ENCODE measurements at places on chromosomes 6 and 20.

DNA sequence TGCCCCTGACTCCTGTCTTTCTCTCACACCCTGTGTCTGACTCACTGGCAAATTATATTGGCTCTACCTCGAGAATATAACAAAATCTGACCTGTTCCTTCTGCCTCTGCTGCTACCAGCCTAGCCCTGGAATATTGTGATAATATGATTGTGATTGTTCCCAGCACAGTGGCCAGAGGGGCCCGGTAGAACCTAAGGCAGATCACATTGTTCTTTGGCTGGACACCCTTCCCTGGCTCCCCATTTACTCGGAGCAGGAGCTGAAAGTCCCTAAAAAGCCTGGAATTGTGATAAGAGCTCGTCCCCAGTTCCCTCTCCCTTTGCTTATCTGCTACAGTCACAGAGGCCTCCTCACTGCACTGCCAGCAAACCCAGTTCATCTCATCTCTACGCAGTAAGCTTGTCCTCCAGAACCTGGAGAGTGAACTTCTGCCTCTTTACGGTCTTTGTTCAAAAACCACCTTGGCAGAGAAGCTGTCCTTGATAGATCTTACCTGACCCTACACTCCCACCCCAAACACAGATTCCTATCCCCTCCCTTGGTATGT, 21.8 kb downstream of the SERPINB6 start:
- no peak for DNase-seq

DNA sequence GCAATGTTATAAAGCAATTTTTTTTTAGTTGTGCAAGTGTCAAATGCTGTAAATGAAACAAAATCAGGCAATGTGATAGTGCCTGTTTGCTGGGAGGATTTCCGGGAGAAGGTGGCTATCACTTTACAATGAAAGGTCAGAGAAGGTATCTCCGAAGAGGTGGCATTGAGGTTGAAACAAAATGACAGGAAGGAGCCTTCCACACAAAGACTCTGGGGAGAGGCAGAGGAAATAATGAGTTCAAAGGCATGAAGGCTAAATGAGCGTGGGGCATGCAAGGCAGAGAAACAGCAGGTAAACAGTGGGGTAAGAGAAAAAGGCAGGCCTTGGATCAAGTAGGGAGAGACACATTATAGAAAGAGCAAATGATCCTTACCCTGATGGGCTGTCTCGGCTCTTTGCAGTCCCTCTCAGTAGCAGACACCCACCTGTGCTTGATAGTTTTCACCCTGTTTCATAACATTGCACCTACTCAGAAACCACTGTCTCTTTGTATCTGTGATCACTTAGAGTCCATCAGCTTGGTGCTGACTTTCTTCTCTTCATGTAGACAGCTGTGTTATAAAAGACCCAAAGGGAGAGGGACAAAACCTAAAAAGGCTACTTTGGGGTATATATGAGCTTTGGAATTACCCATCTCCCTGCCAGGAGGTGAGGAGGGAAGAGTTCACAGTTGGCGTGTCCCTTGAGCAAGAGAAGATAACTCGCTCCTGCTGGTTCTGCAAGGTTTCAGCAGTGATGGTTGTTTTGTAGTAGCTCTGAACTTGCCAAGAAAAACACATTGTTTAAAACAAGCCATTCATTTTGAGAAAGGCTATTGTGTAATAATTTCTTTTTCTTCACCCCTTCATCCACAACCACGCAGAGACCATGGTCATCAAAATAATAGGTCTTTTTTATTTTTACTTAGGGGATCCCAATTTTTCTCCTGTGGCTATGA, 22.3 kb downstream of the NRN1 start:
- no peak for DNase-seq

GRCh38 chr20:64111841-64112641, 4.7 kb upstream of the NPBWR2 start:
- DNase-seq = no peak

- DNase-seq = no peak
These were observed 78.3 kb downstream of the PHIP start for GRCh38 chr6:78999737-79000136.

- no peak for DNase-seq
These were observed 179.4 kb downstream of the OGFRL1 start for GRCh38 chr6:71468038-71468437.

DNA sequence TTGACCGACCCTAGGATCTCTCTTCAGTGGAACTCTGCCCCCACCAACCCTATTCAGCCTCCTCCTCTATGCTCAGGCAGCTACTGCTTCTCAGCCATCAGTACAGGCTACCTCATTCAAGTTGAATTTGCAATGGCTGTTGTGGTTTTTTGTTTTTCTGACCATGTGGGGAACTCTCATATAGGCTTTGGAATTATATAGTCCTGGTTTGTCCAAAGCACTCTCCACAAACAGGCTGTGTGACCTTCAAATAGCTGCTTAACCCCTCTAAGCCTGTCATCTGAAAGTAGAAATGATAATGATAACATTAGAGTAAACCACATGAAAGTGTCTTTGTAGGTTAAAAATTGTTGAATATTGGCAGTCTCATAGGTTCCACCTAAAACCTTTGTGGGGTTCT, 80.3 kb downstream of the UNC5CL start:
- DNase-seq = no peak

DNA sequence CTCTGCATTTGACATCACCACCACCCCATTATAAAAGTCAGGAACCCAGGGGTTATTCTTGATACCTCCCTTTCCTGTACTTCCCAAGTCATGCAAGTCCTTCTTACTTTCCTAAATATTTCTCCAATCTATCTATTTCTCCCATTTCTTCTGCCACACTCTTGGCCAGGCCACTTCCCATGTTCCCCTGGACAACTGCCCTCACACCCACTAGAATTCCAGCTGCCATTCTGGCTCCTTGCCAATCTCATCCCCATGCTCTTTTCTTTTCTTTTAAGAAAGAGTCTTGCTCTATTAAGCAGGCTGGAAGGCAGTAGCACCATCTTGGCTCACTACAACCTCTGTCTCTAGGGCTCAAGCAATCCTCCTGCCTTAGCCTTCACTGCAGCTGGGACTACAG, 15.2 kb downstream of the DEFB132 start:
- no peak for DNase-seq

DNA sequence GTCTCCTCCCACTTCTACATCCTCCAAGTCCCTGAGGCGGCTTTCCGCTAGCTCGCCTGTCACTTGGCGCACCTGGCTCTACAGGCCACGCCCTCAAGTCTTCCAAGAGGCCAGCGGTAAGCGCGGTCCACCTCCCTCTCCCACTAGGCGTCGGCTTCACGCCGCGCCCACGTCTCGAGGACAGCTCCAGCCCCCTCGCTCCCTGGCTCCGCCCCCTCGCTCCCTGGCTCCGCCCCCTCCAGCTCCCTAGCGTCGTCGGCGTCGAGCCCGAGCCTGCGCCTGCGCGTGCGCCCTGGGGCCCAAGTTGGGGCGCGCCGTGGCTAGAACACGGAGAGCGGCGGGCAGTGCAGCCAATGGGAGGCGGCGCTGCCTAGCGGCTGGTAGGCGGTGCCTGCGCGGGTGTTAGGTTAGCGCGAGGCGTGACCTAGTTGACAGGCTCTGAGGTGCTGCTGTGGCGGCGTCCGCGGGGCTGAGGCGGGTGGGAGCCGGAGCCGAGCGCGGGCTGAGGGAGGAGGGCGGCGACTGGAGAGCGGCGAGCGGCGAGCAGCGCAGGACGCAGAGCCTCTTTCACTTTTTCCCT, at the start of gene MACROD2:
Gene MACROD2 (plus strand): TSS at position 431 of the 580 bp plus-strand sequence.
- peak; percentile 16 for DNase-seq

- no peak for DNase-seq
These were observed 272.0 kb upstream of the SULF2 start for GRCh38 chr20:48057251-48057650.

- DNase-seq = no peak
These were observed 44.7 kb upstream of the MICB start for GRCh38 chr6:31453259-31453658.

DNA sequence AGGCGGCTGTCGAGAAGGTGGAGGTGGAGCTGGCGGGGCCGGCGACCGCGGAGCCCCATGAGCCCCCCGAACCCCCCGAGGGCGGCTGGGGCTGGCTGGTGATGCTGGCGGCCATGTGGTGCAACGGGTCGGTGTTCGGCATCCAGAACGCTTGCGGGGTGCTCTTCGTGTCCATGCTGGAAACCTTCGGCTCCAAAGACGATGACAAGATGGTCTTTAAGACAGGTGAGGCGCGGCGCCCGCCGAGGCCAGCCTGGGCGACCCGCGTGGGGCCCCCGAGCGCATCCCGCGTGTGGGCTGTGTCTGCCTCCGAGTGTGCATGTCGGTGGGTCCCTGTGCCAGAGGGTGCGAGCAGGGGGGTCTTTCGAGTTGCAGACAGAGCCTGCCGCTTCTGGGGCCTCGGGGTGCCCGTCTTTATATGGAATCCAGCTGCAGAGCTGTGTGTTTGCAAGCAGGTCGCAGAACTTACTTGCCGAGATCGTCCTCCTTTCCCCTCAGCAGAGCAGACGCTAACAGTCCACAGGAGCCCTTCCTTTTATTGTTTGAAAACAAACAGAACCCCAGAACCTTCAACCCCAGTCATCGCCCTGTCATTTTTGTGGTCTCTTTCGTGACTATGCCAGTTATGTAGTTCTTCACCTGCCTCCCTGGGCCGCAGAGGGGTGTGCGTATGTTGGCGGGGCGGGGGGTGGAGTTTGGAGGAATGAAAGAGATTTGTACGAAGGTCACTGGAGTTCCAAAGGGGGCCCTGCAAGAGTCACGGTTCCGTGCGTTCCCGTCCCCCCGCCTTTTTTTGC, 766 bp downstream of the SLC16A10 start:
- no peak for DNase-seq

DNA sequence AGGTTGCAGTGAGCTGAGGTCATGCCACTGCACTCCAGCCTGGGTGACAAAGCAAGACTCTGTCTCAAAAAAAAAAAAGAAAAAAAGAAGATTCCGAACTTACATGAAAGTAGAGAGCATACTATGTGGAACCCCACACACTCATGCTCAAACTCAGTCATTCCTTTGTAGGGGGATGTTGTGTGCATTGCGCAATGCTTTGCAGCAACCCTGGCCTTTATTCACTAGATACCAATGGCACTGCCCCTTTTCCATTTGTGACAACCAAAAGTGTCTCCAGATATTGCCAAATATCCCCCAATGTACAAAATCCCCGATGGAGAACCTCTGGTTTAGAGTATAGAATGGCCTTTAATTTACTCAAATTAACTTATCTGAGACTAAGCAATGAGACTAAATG, 158.6 kb downstream of the GJA1 start:
- DNase-seq = no peak

DNA sequence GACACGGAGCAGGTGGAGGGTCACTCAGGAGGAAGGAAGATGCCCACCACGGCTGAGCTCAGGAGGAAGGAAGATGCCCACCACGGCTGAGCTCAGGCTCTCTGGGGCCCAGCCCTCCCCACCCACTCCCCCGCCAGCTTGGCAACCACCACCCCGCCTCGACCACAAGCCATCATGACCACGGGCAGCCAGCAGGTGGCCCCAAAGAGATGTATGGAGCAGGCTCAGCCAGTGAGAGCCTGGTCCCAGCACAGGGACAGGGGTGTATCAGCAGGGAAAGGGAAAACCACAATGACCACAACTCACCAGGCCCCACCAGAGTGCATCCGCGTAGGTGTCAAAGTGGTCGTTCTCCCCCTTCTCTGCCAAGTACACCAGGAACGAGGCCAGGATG, 30.4 kb downstream of the KCNQ2 start:
- DNase-seq = no peak

DNA sequence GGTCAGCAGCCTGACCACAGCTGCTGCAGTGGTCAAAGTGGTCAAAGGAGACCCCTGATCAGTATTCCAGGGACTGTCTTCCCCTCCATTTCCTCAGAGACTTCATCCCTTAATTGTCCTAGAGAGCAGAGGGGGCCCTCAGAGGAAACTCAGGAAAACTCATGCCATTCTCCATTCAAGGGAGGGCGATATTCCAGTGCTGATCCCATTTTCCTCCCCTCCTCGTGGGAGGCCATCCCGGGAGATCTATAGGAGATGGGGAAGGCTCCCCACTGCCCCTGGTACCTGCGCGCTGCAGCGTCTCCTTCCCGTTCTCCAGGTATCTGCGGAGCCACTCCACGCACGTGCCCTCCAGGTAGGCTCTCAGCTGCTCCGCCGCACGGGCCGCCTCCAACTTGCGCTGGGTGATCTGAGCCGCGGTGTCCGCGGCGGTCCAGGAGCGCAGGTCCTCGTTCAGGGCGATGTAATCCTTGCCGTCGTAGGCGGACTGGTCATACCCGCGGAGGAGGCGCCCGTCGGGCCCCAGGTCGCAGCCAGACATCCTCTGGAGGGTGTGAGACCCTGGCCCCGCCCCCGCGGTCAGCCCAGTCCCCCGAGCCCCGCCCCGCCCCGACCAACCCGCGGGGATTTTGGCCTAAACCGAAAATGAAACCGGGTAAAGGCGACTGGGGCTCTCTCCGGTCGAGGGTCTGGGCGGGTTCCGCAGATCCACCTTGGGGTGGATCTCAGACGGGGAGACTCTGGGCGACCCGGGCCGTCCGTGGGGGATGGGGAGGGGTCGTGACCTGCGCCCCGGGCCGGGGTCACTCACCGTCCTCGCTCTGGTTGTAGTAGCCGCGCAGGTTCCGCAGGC, 878 bp downstream of the HLA-C start:
- no peak for DNase-seq

DNA sequence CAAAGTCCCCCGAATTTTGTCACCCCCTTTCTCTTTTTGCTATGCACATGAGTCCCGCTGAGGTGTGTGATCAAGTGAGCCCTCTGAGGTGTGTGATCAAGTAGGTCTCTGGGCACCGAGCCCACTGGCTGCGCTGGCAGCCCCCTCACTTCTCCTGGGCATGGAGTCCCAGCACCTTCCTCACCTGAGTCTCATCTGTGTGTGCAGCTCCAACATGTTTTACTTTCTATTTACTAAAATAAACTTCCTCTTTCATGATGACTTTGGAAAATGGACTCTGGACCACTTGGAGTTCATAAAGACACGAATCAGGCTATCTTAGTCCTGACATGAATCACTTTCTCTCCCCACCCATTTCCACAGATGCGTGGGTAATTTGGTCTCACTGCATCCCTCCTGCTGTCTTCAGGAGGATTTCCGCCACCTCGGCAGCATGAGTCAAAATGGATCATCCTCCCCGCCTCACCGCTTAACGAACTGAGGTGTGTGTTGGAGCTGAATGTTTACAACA, 39.8 kb downstream of the PRDM1 start:
- DNase-seq = no peak

DNA sequence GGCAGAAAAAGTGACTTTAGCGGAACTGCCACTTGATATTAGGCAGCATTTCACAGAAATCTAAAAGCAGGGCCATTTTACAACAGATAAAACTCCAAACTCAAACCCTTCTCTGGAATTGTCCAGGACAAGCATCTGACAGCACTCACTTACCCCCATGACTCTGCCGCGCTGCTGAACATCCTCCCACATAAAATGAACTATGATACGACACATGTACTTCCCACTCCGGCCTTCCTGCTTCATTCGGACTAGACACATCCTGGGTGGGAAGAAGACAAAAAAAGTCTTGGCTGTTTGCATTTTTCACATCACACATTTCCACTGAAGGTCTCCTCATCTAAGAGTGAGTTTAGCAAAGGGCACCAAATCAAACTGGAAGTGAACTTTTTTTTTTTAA, 54.8 kb upstream of the FAM83C start:
- DNase-seq = no peak

DNA sequence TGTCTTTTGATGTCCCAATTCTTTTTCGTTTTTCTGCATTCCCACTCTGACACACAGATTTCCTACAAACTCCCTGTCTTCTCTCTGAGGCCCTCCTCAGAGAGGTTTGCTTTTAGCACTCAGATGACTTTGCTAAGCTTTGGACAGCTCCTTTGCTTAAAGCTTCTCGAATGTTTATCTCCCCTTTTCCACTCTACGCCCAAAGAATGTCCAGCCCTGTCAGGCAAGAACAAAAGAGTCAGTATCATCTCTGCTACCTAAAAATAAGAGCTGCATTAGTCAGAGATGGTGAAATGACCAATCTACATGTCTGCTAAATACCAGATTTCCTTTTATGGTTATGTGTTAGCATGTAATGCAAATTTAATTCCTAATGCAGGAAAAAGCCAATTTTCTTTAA, 56.8 kb downstream of the PREP start:
- DNase-seq = no peak

Data from AG09309 (cell line).